Epithelial cell of esophagus (primary cell): ENCODE measurements at places on chromosomes 3 and 15.

GRCh38 chr3:141382571-141382970, 14.3 kb downstream of the ZBTB38 start:
- DNase-seq, result peak; percentile 66

DNA sequence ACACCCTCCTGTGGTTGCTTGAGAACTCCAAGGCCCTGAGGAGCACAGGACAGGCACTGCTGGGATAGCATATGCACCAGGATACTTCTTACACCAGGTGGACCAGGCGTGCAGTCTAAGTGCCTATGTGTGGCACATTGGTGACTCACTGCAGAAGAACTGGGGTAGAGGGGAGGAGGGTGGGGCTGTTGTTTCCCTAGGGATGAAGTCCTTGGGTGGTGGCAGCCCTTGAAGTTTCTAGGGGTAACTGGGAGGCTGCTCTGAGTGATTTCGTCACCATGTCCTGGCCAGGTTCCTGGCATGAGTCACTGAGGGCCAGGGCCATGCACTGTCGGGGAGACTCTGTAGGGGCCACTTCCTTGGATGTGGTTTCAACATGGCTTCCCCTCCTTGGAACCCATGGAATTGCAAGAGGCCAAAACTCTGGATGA, 15.9 kb downstream of the MYZAP start:
- DNase-seq, result peak; percentile 90

DNA sequence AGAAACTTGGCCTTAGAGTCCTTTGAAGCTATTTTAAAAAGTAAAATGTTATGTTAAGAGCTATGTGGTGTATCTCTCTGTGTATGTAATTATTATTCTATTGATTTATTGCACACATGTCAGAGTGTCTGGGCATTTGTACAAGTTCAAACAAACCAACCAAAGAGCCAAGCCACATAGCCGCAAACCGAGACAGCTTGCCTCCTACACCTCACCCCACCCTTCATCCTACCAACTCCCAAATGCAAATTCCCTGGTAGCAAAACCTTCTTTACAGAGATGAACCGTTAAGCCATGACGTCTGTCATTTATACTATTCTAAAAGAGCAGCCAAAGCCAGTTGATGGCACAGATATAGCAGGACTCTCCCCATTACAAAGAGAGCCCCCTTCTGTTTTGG, 332.3 kb downstream of the ERC2 start:
- no peak for DNase-seq

DNA sequence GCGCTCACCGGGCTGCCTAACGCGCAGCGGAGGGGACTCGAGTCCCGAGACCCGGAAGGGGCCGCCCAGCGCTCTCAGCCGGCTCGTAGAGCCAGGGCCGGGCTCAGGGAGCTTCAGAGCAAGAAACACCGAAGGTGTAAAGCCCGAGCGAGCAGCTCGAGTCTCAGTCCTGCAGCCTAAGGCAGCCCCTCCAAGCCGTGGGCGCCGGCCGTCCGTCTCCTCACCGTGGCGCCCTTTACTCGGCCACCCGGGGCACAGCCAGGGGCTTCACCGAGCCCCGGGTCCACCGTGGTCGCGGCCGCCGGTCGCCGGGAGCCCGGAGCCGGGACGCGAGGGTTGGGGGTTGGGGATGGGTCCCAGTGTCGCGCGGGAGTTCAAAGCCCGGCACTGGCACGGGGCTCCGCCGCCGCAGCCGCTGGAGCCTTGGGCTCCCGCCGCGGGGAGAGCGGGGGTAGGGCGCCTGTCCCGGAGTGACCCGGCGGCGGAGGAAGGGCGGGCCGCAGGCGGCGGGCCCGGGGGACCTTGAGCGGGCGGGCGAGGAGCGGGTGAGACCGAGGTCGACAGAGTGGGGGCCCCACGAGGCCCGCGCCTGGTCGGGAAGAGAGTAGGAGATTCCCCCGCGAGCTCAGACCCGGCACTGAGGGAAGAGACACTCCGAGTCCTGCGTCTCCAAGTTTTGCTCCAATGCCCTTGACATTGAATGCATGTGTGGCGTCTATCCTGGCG, 26.9 kb upstream of the THRB start:
- peak; percentile 57 for DNase-seq

DNA sequence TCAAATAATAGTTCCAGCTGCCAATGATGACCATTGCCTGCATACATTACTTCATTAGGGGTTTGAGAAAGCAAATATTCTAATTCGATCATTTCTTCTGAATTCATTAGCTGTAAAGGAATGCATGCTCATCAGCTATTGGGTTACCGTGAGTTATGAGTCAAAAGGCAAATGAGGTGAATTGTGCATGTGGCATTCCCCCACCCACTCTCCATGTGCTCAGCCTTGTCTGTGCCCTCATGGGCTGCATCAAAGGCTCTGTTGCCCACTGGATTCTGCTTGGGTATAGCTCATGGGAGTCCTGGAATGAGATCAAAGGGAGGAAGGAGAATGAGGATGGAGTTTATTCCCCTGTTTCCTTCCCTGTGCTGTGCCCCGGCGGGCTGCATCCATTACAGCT, 99.3 kb upstream of the CHRNA7 start:
- no peak for DNase-seq

GRCh38 chr3:23116081-23116837, 86.9 kb upstream of the UBE2E2 start:
- DNase-seq, result no peak

DNA sequence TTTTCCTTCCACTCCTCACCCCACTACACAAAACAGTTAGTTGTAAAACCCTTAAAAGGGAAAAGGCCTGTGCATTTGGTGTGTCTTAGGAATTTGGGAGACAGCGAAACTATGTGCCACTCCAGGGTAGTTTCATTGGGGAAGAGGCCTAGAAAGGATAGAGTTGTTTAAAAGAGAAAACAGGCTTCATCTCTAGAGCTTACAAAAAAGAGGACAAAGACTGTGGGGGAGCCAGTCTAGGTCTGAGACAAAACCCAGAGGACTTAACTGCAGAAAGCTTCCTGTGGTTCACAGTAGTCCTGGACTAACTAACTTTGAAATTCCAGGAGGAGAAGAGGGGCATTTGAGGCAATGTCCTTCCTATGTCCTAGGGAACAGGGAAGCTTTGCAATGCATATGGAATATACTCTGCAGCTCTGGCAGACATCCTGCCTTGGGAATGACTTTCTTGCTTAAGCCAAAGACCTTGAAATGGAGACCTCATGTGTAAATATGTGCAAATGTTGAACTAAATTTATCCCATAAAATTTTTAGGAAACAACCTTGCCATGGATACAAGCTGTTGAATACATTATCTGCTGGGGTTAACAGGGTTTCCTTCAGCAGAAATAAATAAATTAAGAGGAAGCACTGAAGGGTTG, 159.4 kb downstream of the LSAMP start:
- DNase-seq, result no peak

- DNase-seq, result no peak
Measured at GRCh38 chr3:15955968-15956367, 158.2 kb upstream of the ANKRD28 start.

GRCh38 chr15:35071106-35071505, 14.0 kb downstream of the NANOGP8 start:
- DNase-seq, result no peak

DNA sequence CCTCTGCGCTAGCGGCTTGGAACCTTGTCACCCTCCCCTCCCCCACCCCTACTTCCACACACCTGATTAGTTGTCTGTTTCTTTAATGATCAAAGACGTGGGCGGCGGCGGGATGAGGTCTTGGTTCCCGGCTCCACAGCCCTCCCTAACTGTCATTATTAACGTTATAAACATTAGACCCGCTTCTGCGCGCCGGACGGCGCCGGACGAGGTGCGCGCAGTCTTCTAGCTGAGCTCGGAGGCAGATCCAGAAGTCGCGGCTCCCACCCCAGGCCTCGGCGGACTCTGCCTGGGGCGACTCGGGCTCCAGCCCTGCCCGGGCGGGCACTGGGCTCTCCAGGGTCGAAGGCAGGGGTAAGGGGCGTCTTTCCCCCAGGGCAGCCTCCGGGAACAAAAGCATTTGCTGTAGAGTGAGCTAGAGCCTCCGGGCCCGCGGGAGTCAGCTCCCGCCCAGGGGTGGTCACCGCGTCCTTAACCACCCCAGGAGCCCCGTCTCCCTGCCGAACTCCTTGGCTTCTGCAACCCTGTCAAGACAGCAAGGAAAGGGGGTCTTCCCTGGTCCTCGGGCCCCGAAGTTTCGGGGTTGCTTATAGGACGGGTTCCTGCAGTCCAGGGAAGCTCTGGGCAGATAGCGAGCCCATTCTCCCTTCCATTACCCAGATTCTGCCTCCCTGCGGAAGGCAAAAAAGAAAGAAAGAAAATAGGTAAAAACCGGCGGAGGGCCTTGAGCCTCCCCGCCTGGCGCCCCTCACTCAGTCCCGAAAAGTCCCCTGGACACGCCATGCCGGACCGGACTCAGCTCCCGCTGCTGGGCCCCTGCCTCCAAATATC, 2.2 kb upstream of the ISLR2 start:
- DNase-seq, result no peak

DNA sequence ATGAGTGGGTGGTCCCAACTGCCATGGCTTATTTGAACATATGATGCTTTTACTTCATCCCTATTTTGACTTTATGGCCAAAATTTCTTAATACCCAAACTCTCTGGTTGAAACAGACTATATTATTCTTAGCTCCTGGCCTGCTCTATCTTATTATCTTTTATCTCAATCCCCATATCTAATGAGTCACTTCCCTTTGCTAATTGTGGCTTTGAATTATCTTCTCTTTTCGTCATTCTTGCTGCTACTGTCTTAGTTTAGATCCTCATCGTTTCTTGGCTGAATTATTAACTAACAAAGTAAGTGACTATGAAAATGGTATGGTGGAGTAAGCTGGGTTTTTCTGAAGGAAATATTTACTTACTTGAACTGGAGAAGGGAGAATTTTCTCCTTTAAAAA, 28.2 kb upstream of the DNAJC19 start:
- no peak for DNase-seq

- DNase-seq, result no peak
Measured at GRCh38 chr3:14539742-14540491, at the start of gene GRIP2. GRIP2 (minus strand) TSS chr3:14540342; CDS start chr3:14540308, 34 bp downstream.

GRCh38 chr3:5505163-5505562, 317.7 kb downstream of the EDEM1 start:
- no peak for DNase-seq

DNA sequence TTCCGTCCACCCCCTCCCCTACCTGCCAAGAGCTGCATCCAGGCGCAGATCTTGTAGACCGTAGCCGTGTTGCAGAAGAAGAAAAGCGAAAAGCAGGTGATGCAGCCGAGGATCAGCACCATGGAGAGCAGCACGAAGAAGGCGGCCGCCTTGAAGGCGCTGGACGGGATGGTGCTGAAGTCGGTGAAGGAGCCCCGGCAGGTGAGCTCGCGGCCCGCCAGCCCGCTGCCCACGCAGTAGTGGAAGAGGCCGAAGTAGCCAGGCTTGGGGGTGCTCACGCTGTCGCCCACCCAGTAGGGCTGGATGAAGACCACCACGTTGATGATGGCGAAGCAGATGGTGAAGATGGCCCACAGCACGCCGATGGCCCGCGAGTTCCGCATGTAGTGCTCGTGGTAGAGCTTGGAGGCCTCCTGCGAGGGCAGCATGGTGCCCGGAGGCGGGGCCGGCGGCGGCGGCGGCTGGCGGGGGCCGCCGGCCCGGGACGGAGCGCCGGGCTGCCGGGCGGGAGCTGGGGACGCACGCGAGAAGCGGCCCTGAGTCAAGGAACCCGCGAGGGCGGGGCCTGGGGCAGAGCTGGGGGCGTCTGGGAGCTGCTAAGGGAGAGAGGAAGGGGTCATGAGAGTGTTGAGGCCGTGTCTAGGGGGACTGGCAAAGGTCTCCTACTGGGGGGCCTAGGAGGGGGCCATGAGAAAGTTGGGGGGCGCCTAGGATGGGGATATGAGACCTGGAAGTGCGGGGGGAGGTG, 1.2 kb downstream of the LHFPL4 start:
- DNase-seq, result peak; percentile 79

- DNase-seq, result no peak
Measured at GRCh38 chr15:26261966-26262365, 398.8 kb upstream of the ATP10A start.

DNA sequence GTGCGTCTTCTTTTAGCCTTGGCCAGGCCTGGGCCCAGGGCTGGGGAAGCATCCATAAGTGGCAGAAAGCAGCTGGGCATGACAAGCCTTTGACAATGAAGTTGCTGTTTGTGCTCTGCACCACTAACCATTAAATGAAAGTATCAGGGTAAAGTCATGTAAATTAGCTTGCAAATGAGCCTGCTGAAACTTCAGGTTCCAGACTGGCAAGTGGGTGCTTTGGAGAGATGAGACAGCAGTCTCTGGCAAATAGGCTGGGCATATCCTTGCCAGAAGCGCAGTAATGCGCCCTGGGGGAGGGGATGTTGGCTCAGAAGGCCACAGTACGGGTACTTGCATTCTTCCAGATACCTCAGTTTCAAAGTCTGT, 40.7 kb downstream of the RAB6B start:
- no peak for DNase-seq

GRCh38 chr3:44292947-44293346, 45.6 kb upstream of the TCAIM start:
- DNase-seq, result no peak

DNA sequence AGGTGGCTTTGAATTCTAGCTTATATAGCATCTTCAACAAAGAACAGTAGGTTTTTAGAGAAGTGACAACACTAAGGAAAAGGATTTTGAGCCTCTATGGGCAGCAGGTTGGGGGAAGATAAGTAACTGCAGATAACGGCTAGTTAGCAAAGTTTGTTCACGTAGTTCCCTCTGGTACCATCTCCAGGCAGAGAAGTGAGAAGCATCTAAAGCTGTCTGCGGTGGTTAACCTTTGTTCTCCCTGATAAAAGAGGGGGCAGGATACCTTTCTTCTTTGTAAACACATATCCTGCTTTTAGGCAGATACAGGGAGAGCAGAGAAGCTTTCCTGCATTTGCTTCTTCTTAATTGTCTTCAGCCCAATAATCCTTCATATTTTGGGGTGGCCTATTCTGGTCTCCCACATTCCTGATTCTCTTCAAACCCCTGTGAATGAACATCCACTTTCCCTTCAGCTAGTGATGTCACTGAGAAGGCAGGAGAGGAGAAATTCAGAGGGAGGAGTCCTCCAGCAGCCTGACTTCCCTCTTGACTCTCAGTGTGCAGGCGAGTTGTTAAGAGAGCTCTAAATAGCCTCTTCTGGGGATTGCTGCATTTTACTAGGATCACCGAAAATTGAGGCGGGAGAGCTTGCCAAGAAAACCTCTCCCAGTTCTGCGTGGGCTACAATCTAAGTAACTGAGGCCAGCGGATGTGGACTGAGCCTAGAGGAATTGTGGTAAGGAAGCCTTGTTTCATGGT, 393.7 kb upstream of the C2CD4B start:
- DNase-seq, result no peak

- DNase-seq, result no peak
Measured at GRCh38 chr15:42071717-42072116, 22.6 kb downstream of the PLA2G4D start.

- peak; percentile 90 for DNase-seq
Measured at GRCh38 chr15:75720787-75721479, 8.3 kb upstream of the CSPG4 start.
